Cortex of kidney (tissue), 1 donor: ENCODE measurements at places on chromosomes 6 and 20.

DNA sequence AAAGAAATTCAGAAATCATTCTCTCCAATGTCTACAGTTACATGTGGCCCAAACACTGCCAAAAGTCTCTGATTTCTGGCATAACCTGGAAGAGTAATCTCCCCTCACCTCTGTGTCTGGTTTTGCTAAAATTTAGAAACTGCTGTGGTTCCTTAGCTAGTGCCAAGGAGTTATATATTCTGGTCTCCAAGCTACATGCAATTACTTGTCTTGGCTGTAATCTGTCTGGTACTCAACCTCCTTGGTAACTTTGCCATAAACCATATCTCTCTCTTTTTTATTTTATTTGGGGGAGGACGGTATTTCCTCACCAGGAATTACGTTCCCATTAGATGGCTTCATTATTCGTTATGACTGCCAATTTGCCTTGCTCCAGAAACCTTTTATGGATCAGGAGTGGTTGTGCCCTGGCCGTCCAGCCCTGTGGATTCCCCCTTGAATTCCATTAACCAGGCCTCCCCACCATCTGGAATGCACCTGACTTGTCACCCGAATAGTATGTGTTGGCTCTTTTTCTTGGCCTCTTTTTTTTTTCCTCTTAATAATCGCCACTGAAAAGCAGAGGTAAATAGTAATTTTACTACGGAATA lies 400.0 kb downstream of the CD83 start:
- no peak for DNase-seq

DNA sequence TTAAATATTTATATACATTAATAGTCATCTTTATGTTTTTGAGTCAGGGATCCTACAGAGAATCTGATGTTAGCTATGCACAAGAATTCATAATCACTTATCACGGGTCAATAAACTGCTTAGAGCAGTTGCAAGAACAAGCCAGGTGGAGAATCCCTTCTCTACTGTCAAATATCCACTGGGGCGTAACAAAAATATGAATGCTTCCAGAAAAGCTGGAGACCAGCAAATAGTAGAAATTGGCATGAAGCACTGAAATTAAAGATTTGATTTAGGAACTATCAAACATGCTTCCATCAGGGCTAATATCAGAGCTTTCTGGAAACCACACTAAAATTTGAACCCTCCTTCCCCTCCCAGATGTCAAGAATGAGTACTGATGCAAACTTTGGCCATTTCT lies 37.3 kb downstream of the ADGRG6 start:
- no peak for DNase-seq

GRCh38 chr20:16393297-16393696 lies 180.0 kb downstream of the KIF16B start:
- DNase-seq, result no peak

DNA sequence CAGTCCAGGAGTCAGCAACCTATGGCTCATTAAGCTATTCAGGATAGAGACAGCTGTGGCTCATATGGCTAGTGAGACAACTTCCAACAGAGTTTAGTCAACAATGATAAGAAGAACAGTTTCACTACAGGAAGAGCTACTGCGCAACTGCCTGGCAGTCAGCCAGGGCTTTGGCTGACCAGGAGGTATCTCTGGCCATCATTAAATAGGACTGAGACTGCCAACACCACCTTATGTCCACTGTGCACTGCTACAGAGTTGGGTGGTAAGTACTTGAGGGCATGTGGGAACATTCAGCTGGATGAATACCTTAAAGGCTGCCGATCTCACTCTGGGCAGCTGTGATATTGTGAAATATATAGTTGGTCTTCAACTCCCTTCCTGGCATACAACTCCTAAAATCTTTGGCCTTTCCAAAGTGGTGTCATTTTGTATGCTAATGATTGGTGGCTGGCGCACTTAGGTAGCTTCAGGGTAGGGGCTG lies 52.2 kb upstream of the FAM83C start:
- no peak for DNase-seq

DNA sequence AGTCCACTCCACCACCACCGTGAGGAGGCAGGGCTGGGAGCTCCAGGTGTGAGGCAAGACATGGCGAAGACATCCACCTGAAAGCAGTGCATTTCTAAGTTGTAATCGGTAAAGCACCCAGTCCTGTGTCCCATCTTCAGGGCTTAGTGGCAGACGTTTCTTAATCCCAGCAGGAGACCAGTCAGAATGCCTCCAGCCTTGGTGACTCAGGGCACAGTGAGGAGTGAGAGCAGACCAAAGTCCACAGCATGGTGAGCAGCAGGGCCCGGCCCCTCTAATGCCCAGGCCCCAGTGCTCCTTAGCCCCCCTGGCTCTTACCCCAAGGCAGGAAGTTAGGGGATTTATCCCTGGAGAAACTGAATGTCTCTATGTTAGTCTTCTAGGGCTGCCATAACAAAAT lies 183.9 kb downstream of the SYNDIG1 start:
- no peak for DNase-seq

DNA sequence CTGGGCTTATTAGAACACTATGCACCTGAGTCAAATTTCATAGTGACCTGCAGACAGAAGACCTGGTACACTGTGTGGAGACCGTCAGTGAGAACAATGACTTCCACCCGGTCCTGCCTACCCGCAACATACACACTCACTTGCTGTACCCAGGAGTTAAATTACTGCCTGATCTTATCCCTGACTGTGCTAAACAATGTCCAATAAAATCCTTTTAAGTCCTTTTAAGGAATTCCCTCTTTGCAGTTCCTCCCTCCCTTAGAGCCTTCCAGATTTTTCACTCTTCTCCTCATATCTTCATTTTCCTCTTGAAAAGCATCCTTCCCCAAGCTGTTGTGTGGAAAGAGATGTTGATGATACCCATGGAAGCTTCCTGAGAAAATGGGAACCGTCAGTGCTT lies 3.4 kb upstream of the KCNG1 start:
- no peak for DNase-seq

- DNase-seq, result no peak
Observed at GRCh38 chr6:45922728-45923351, 92.8 kb downstream of the CLIC5 start.

GRCh38 chr20:53174454-53174853 lies 202.3 kb downstream of the TSHZ2 start:
- no peak for DNase-seq

GRCh38 chr6:57254055-57254717 lies 32.1 kb upstream of the RAB23 start:
- no peak for DNase-seq

GRCh38 chr6:137734005-137734874 lies 132.8 kb upstream of the TNFAIP3 start:
- DNase-seq, result no peak

DNA sequence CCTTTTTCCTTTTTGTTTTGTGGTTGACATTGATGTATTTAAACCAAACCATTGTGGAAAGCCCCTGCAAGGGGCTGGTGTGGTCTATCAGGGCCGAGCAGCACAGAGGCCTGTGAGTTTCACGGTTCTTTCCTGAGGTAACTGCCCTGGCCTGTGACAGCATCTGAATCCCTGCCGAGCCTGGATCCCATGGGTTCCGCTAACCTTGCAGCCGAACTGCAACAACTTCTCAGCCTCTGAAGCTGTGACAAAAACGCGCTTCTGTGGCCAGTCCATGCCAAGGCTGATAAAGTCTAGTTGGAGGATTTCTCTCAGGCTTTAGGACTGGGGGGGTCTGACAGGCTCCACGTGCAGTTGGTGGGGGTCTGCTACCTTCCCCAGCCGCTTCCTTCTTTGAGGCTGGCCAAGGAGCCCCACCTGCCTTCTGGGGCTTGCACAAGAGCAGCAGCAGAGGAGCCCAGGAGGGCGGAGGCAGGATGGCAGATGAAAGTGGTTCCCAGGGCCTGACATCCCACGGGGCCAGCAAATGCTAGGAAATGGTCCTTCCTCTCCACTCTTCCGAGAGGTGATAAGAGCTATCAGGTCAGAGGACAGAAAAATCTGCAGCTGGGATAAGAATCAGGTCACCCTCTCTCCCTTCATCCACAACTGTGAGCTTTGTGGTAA lies 150.9 kb downstream of the PREX1 start:
- no peak for DNase-seq

DNA sequence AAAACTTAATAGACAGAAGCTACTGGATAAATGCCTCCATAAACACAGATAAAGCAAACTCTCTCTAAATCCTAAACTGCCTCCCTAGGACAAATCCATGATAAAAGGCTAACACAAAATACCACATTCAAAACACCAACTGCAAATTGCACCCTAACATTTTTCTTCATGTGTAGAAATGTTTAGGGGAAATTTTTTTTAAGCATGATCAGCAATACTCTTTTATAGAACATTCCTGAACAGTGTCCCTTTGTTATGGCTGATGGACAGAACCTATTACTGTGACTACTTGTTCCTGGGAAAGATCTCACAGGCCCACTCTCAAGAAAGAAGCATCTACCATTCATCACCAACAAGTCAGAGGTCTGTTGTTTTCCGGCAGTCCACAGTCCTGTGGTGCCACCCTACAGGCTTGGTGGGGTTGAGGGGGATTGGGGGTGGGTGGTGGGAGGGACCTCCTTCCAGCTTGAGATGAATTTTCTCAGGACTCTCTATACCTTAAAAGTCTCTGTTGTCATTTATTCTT lies 64.5 kb downstream of the DTNBP1 start:
- DNase-seq, result no peak

GRCh38 chr6:6678811-6679210 lies 90.3 kb downstream of the LY86 start:
- DNase-seq, result no peak

- DNase-seq, result no peak
Observed at GRCh38 chr6:4698901-4699659, 77.1 kb upstream of the CDYL start.

GRCh38 chr6:109009962-109010704 lies 84.5 kb downstream of the SESN1 start:
- DNase-seq, result no peak

- DNase-seq, result no peak
Observed at GRCh38 chr6:13709689-13710551, 1.7 kb downstream of the RANBP9 start.

GRCh38 chr6:5050009-5050408 lies 35.1 kb upstream of the PPP1R3G start:
- DNase-seq, result no peak

DNA sequence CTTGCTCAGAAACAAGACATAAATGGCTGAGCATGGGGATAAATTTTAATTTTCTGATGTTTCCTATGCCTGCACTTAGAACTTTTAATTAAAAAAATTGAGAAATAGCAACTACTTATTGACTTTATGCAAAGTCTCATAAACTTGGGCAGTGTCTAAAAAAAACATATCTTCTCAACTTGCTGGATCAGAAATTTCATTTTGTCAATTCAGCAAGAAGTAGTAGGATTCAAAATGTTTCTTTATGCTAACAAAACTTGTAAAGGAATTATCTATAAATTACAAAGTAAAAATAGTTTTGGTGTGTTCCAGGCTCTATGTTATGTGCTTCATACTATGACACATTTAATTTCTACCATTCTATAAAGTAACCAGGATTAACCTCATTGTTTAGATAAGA lies 562.2 kb upstream of the IMPG1 start:
- no peak for DNase-seq

DNA sequence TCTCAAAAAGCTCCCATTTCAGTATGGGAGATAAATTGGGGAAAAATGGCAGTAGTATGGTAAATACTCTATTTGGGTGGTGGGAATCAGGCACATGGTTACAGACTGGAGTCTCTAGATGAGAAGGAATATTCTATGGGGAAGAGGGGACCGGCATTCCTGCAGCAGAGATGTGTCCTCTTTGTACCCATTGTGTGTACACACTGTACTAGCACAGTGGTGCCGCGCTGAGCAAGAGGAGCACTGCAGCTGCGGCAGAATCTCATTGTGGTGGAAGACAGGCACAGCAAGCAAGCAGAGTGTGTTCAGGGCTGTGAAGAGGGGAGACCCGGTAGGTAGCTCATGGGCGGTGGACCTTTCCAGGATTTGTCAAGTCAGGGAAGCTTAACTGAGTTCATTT lies 13.0 kb downstream of the AFDN start:
- DNase-seq, result no peak

DNA sequence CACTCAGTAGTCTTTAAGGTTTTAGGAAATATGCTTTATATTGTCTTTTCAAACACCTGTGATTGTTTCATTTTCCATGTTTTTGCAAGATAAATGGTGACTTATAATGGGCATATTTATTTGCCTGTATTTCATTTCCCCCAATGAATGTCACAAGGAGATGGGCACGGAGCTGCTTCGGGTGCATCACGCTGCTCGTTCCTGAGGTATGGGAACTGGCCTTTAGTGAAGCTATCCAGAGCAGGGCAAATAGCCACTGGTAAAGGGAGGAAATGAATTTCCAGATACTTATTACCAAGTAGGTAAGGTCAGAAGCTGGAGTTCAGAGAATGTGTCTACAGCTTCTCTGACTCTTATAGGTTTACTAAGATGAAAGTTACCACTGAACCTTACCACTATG lies 3.7 kb downstream of the POU3F2 start:
- no peak for DNase-seq

DNA sequence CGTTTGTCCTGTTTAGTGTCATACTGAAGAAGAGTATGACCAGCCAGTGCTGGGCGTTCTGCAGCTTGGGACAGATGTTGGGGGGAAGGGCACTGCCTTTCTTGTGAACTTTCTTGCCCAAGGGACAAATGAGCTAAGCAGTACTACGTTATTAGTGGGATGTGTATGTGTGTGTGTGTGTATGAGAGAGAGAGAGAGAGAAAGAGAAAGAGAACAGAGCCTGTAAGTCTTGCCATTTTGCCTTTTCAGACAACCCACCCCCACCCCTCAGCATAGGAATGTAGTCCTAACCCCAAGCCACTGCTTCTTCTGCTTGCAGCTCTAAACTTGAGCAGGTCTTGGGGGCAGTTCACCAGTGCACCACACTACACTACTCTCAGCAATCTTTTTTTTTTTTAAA lies 45.5 kb downstream of the E2F3 start:
- no peak for DNase-seq

- no peak for DNase-seq
Observed at GRCh38 chr6:4647414-4648365, 128.5 kb upstream of the CDYL start.

- no peak for DNase-seq
Observed at GRCh38 chr20:57655809-57656155, 35.6 kb upstream of the ZBP1 start.

DNA sequence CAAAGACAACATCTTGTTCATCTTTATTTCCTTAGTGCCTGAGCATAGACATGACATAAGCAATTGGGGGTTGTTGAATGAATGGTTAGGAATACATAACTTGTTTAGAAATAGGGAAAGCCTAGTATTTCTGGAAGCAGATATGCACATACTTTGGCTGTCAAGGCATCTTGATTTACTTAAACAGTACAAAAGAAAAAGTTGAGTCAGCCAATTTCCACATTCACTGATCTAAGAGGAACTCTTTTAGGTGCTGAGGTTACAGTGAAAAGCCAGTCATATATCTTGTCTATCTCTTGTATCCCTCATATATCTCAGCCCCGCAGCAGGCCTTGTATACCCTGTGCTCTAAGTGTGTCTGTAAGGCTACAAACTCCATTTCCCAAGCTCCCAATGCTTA lies 11.6 kb downstream of the ZKSCAN4 start:
- DNase-seq, result no peak
